ENCODE measurements at places on chromosomes 16 and 17. TPM values are rescaled to one million over a fixed set of nuclear protein-coding genes. Genes with fewer than 3 reads are reported as not detected.

Gene DNASE1L2
- 2.6 TPM for total RNA-seq

DNA sequence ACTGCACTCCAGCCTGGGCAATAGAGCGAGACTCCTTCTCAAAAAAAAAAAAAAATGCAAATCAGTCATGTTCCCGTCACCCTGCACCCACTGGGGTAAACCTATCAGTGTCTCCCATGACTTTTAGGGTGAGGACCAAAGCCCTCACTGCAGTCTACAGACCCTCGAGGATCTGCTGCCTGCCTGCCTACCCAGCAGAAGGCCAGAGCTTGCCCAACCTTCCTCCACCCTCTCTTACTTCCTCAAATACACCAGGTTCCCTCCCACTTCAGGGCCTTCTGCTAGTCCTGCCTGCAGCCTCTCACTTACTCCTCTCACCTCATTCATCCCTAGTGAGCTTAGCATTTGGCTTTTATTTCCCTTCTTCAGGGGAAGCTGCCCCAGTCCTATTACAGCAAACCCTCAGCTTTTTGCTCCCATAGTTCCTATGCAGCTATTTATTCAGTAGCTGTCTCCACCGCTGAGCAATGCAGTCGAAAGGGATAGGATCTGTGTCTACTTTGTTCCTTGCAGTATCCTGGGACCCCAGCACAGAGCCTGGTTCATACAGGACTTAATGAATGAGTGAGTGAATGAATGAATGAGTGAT, 17.8 kb upstream of the TOB1 start:
- no peak for DNase-seq

Gene C17orf100
- 4.3 TPM for total RNA-seq

DNA sequence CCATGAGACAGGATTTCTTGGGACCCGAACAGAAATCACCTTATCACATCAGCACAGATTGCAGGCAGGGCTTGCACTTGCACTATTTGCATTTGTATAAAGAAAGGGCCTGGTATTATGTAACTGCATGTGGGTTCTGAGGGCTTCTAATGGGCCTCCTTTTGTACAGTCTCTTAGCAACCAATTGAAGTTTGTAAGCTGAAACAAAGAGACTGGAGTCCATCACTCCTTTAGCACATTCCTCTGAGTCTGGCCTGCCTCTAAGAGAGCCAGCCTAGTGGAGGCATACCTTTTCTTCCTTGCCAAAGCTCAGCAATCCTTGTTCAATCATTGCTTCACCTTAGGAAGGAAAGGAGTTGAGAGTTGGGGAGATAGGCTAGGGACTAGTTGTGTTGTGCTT, 387.1 kb downstream of the XYLT1 start:
- DNase-seq = no peak

- DNase-seq = no peak
Observed at GRCh38 chr16:47949714-47950113, 206.1 kb downstream of the ABCC12 start.

DNA sequence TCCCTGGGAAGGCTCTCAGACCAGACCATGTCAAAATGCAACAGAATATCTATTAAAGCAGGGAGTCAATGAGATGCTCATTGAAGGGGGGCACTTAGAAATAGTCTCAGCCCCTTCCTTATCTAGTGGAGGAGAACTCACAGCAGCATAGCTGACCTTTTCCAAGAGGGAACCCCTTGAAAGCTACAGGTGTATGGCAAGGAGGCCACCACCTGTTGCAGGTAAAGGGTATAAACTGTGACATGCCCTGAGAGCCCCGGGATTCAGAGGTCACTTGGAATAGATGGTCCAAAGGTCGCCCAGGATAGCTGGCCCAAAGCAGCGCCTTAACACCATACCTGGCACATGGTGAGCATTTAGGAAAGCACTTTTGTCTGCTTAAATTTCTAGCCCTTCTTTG, 120.2 kb upstream of the RPL38 start:
- no peak for DNase-seq
